NCI-H1092 treated with DMSO at 0.1 percent for 48 hours (cell line): ENCODE measurements at places on chromosomes 5 and 9.

- no peak for DNase-seq
These were observed 20.7 kb upstream of the EPB41L4B start for GRCh38 chr9:109341561-109341960.

GRCh38 chr5:11904265-11904906 is at the start of gene CTNND2:
Gene CTNND2, minus strand, starts transcription at chr5:11904446. Its CDS starts 593 bp downstream, at chr5:11903853.
- peak; percentile 26 for DNase-seq

DNA sequence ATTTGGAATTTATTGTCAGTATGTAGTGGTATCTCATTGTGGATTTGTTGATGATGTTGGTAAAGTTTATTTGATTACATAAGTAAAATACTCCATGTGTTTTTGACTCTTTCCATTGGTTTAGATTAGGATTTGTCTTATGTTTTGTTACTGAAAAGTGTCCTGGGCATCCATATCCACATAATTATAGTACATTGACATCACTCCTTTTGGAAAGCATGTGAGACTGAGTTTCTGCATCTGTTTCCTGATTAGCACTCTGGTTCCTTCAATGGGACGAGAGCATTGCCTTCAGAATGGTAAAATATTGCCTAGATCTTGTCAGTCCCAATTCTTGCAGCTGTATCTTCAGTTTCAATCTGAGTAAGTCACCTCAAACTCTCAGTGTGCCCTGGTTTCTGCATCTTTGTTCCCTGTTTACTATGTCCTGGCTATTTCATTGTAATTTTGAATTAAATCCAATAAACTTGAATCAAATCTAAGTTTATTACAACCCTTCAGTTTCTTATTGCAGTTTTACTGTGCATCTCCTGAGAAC is 128.1 kb downstream of the FBXO38 start:
- no peak for DNase-seq

GRCh38 chr5:54523534-54523933 is 6.0 kb downstream of the SNX18 start:
- no peak for DNase-seq

- DNase-seq = no peak
These were observed 198.8 kb downstream of the ADAMTSL1 start for GRCh38 chr9:18672706-18673105.

- no peak for DNase-seq
These were observed 92.5 kb downstream of the SNX24 start for GRCh38 chr5:122937914-122938313.

- no peak for DNase-seq
These were observed 1141.0 kb downstream of the CDH12 start for GRCh38 chr5:21711866-21712758.

DNA sequence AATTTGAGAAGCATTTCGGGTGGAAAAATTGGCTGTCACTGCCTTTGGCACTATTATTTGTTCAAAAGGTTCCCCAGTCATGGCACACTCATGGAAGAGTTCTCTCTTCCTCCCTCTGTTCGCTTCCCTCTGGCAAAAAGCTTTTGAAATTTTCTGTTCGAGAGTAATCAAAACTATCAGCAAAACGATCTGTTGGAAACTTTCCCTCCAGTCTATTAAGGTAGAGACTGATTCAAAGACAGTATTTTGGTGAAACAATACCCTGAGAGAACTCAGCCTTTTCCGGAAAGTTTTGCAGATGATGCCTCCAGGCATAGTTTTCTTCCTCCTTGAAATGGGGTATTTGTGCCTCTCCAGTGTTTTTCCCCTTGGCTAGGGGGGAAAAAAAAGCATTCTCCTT is 3.6 kb upstream of the LPAR1 start:
- no peak for DNase-seq

DNA sequence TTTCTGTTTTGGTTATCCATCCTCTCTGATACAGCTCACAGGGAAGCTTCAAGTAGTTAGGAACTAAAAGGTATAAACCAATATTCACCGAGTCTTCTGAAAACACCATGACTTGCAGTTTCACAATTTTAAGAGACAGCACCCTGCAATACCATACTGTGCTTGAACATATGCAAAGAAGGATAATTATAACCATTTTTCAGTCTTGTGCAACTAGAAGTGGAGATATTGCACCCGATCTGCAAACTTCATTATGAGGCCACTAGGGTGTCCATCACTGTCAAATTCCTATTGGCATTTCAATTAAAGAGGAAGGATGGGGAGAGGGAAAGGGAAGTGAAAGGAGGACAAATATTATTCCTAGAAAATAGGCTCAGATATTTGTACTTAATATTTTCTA is 32.4 kb upstream of the CEP120 start:
- DNase-seq = no peak

GRCh38 chr5:153400931-153401330 is 89.5 kb upstream of the GRIA1 start:
- no peak for DNase-seq

DNA sequence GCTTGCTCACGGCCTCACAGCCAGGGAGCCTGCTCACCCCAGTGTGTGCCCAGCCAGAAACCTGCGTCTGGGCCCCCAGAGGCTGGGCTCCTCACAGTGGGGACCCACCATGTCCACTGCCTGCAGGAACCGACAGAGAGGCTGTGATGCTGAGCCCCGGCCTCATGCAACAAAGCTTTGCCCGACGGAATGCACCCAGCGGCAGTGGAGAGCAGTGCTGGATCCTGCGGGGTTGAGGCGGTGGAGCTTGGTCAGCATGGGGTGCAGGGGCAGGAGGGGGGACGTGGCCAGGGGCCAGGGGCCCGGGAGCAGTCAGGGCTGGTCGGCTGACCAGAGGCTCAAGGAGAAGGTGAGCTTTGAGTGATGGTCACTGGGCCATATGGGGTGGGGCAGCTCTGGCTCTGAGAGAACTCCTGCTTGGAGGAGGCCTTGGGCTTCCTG is 7.7 kb upstream of the CEP72 start:
- no peak for DNase-seq
